Iris pigment epithelial cell (primary cell): ENCODE measurements at places on chromosomes 5 and 9.

DNA sequence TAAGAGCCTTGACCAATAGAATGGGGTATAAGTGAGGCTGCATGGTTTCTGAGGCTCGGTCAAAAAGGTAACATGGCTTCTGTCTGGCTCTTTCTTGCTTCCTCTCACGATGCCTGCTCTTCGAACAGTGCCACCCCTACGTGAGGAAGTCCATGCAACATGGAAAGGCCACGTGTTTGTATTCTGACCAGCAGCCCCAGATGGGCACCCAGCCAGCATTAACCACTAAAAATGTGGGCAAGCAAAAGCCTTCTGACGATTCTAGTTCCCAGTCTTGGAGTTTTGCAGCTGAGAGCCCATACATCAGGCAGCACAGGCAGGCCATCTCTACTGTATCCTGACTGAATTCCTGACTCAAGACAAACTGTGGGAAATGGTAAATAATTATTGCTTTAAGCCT lies 24.2 kb upstream of the NREP start:
- peak; percentile 49 for DNase-seq

- no peak for DNase-seq
Measured at GRCh38 chr5:172493906-172494305, 39.6 kb upstream of the SH3PXD2B start.

GRCh38 chr9:33289496-33289895 lies 820 bp upstream of the NFX1 start:
- DNase-seq, result no peak

DNA sequence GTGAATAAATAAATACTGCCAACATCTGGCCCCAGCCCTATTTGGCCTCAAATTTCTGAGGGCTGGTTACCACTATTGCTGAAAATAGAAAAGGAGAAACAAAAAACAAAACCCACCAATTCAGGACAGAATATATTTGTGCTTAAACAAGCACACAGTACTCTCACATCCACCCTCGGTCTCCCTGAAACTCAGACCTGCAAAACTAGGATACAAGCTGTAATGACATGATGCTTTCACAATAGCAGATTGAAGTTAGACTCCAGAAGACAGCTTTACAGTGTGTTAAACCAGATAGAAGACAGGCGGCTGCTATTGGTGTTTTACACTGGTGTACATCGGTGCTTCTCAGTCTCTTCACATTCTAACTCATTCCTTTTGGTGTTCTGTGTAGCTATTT lies 214.9 kb upstream of the DMRT1 start:
- no peak for DNase-seq

- DNase-seq, result no peak
Measured at GRCh38 chr5:180599981-180600553, 8.8 kb upstream of the SCGB3A1 start.

- DNase-seq, result no peak
Measured at GRCh38 chr9:7303907-7304626, 495.5 kb downstream of the DMAC1 start.

- DNase-seq, result peak; percentile 0
Measured at GRCh38 chr5:44389090-44389822, at the start of gene FGF10. Gene FGF10 (minus strand): TSS chr5:44389420. CDS start chr5:44388682, 738 bp downstream.

GRCh38 chr5:141681695-141682641 lies at the start of gene ARAP3:
Gene ARAP3 (minus strand): TSS chr5:141682230. CDS start chr5:141680486, 1,744 bp downstream.
- peak; percentile 87 for DNase-seq
